Foreskin keratinocyte (primary cell): ENCODE measurements at places on chromosomes 7 and 10. TPM values are rescaled to one million over a fixed set of nuclear protein-coding genes. Genes with fewer than 3 reads are reported as not detected.

HECTD2 gene
- total RNA-seq, result 2.6 and 2.8 TPM in 2 replicates

SSC4D gene
- total RNA-seq, result 1.1 and 1.5 TPM in 2 replicates

GALNT11 gene
- 25.5 and 29.4 TPM in 2 replicates for total RNA-seq

TCAF2 gene
- 0.07 and 0.14 TPM in 2 replicates for total RNA-seq

CLEC2L gene
- total RNA-seq, result not detected in 2 replicates

CLCN1 gene
- total RNA-seq, result 0.04 TPM in 1 of 2 replicates, not detected in the other

ARHGAP22 gene
- total RNA-seq, result 5.2 and 7.1 TPM in 2 replicates

PRKG1 gene
- 0.95 TPM in 2 replicates for total RNA-seq

FOXI2 gene
- not detected in 2 replicates for total RNA-seq

GPR15LG gene
- 0.32 TPM in 1 of 2 replicates, not detected in the other for total RNA-seq

AKR1C8 gene
- not detected in 2 replicates for total RNA-seq

PPP1R9A gene
- not detected in 2 replicates for total RNA-seq

TEX47 gene
- total RNA-seq, result not detected in 2 replicates

ASB15 gene
- total RNA-seq, result not detected in 2 replicates

HKDC1 gene
- total RNA-seq, result 0.48 and 0.71 TPM in 2 replicates

CPVL gene
- total RNA-seq, result 1.5 and 3.2 TPM in 2 replicates

MYOF gene
- 227 and 235 TPM in 2 replicates for total RNA-seq

CDC14C gene
- total RNA-seq, result 0.04 TPM in 1 of 2 replicates, not detected in the other

OPN4 gene
- total RNA-seq, result not detected in 2 replicates

CTAGE4 gene
- total RNA-seq, result 1.4 and 7.2 TPM in 2 replicates

PLCE1 gene
- 0.07 and 0.11 TPM in 2 replicates for total RNA-seq
